Substantia nigra (tissue), 51 donors: ENCODE measurements at places on chromosomes 7 and 10.

- no peak for DNase-seq
Observed at GRCh38 chr10:91201213-91201996, 19.1 kb upstream of the PCGF5 start.

DNA sequence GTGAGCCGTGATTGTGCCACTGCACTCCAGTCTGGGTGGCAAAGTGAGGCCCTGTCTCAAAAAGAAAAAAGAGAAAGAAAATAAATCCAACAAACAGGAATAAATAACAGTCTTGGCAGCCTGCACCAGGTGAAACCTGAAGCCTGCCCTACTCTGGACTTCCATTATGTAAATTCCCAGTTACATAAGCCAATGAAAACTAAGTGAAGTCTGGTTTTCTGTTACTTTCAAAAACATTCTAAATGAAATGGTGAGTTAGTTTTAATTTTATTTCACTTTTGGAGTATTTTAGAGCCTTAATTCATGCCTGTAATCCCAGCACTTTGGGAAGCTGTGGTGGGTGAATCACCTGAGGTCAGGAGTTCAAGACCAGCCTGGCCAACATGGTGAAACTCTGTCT lies 22.5 kb upstream of the HIBADH start:
- no peak for DNase-seq

DNA sequence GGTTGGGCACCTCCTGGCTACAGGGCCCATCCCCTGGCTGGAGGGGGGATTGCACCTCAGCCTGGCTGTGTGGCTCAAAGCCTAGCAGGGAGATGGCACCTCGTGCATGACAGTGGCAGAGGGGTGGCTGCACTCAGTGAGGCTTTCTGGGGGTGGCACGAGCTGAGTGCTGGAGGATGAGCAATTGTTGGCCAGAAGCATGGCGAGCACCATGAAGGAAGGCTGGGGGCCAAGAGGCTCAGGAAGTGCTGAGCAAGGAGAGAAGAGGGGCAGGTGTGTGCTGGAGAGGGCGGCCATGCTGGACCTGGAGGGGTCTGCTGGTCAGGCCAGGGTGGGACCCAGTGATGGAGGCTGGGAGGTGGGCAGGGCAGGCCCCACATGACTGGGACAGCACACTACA lies 65.4 kb downstream of the TCERG1L start:
- DNase-seq, result no peak

- DNase-seq, result no peak
Observed at GRCh38 chr10:101136708-101137121, 5.6 kb downstream of the TLX1 start.

DNA sequence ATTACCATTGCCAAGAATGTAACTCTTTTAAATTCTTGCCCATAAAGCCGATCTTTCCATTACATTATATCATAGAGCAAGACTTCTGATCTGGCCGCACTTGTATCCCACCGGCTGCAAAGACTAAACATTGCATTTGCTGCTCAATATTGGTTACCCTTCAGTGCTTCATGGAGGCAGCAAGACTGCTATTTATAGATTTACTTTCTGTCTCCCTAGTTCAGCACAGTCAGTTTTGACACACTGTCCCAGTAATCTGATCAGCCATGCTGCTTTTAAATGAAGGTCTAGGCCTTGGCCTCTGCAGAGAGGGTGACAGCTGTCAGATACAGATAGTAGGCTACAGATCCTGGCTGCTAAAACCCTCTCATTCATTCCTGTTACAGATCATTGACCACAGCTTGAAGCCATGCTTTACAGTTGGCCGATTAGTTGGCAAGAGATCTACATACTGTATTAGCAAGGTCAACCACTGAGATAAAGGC lies 562.6 kb upstream of the GALNT17 start:
- no peak for DNase-seq

DNA sequence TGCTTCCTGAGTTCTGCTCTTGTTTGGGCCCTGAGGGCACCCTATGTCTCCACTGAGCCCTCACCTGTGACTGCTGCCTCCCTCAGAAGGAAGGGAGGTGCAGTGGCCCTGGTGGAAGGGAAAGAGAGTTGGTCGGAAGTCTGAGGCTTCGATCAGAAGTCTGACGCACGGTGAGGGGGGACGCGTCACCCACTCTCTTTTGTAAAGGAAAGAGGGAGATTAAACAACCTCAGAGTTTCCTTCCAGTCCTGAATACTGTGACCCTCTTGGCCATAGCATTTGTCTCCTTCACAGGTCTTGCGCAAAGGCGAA lies 31.4 kb upstream of the TRIM8 start:
- no peak for DNase-seq
